ENCODE measurements at places on chromosomes 1 and 21.

GRCh38 chr1:234613128-234613875, 3.3 kb upstream of the IRF2BP2 start:
- peak; percentile 57 for DNase-seq

DNA sequence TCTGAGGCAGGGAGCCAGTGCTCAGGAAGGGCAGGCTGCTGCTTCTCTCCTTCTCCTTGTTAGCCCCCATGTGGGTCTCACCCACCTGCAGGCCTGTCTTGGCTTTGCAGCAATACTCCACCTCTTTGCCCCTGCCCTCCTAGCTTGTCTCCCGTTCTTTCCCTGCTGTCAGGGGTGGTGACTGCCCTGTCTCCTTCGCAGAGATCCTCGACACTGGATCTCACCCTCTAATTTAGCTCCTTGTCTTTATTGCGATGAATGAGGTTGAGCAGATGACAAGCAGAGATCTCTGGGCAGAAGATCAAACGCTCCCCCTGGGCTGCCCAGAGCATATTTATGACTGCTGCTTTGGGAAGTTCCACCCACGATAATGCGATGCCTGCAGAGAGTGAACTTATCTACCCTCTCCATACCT, 199.2 kb downstream of the ROR1 start:
- DNase-seq: no peak

- no peak for DNase-seq
These were observed 8.0 kb upstream of the SVBP start for GRCh38 chr1:42825036-42825851.

GRCh38 chr1:199352351-199352750, 675.2 kb upstream of the NR5A2 start:
- no peak for DNase-seq

DNA sequence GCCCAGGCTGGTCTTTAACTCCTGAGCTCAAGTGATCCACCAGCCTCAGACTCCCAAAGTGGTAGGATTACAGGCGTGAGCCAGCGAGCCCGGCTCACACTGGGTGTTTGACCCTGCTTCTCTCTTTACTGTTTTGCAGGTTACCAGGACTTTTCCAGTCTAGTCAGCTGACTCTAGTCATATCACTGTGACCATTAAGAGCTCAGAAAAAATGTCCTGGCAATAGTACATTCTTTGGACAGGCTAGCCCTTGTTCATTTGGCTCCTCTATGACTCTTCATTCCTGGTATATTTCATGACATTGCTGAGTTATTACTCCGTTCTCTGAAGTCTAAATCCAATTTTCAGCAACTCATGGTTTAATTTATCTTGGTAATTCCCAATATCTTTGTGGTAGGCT, 8.0 kb upstream of the CA6 start:
- no peak for DNase-seq

GRCh38 chr1:162661336-162661735, 29.1 kb downstream of the DDR2 start:
- no peak for DNase-seq

- DNase-seq: no peak
These were observed 35.7 kb upstream of the RCC1 start for GRCh38 chr1:28470146-28470545.

- DNase-seq: no peak
These were observed 13.8 kb downstream of the OLIG2 start for GRCh38 chr21:33039536-33039935.
